NCI-H446 (cell line): ENCODE measurements at places on chromosomes 7 and 10.

DNA sequence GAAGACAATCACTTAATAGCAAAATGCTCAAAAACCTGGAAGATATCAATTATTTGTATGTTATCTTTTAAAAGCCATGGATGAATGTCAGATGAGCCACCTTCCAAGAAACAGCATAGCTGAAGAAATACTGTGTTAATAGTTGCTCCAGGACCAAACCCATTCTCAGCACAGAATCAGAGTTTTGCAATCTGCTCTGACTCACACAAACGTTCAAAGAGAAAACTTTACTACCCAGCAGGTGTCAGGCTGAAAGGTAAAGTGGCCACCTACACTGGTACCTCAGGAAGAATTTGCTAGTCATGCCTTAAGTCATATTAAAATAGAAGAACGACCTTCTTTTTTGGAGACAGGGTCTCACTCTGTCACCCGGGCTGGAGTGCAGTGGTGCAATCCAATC lies 526.5 kb downstream of the PARD3 start:
- no peak for DNase-seq

DNA sequence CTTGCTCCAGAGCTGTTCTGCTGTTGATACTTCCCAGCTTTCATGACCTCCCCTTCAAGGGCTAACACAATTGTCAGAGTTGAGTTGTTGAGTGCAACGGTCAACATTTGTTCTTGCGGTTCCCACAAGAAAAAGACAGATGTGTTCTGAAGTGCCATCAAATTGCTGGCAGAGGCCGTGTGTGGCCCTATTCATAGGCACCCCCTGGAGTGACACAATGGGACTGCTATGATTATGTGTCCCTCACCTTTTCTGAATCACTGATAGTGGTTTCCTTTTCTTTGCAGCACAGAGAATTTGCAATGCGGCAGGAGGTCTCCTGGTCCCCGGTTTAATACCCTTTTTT lies 5.8 kb upstream of the IGFBP1 start:
- DNase-seq, result no peak

- no peak for DNase-seq
Measured at GRCh38 chr7:240887-241421, 48.6 kb downstream of the FAM20C start.

DNA sequence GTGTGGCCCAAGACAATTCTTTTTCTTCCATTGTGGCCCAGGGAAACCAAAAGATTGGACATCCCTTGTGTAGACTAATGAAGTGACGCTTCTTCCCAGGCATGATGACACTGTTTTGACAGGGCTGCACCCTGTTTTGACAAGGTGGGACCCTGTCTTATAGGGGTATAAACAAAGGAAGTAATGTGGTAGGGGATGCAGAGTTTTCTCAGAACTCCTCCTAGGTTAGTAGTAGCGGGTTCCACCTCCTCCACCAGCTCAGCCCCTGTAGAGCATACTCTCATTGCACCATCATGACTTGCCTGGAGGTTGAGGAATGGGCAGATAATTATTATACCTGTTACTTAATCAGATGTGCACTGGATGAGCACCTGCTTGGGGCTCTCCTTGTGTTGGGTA lies 123.1 kb downstream of the CCNY start:
- no peak for DNase-seq

- DNase-seq, result no peak
Measured at GRCh38 chr7:151552352-151553028, 32.8 kb upstream of the RHEB start.

DNA sequence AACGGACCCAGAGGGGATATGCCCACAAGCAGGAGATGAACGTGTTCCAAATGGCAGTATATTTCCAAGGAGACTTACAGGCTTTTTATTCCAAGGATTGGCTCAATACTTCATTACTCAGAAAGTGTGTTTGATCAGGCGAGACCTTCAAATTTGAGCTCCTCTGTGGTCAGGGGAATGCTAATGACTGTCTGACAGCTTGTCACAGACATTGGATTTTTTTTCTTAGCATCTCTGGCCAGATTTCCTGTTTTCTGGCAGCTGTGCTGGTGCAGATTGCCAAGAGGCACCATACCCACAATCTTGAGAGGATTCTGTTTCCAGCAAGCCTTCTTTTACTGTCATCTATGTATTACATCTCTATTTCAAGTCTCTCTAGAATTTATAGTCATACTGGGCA lies 93.8 kb downstream of the C1GALT1 start:
- DNase-seq, result peak; percentile 96

GRCh38 chr10:75070961-75071428 lies 40.5 kb upstream of the SAMD8 start:
- DNase-seq, result peak; percentile 9

DNA sequence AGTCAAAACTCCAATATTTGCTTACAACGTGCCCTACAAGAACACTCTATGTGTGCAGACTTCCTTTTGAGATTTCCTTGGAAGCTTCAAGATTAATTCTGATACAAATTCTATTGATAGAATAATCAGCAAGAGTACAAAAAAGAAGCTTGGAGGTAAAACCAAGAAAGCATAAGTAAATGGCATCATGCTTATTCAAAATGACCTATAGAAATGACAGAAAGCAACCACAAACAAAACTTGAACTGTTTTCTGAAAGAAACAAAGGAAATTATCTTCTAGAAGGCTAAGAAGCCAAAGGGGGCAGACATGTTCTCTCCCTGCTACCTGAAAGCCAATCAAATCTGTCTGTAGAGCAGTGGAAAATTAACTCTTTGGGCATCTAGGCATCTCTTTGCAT lies 73.0 kb downstream of the CTNNA3 start:
- DNase-seq, result no peak
